ENCODE measurements at places on chromosomes 6 and 20.

- no peak for DNase-seq
Measured at GRCh38 chr6:32050562-32050961, 12.3 kb downstream of the CYP21A2 start.

- DNase-seq, result no peak
Measured at GRCh38 chr20:64063389-64064144, 569 bp downstream of the TCEA2 start.

- DNase-seq, result no peak
Measured at GRCh38 chr6:69105288-69105687, 470.2 kb downstream of the ADGRB3 start.

DNA sequence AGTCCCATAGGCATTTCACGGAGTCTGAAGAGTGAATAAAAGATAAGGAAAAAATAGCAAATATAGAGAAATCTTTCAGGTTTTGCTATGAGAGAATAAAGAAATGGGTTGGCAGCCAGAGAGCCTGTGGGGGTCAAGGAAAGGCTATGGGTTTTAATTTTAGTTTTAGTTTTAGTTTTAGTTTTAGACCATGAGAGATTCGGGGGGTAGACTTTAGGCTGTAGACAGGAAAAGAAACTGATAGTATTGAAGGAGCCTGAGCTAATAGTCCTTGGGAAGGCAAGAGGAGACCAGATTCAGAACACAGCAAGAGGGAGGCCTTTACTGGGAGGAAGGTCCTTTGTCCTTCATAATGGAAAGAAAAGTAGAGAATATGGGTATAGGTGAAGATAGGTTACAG, 19.3 kb downstream of the DOP1A start:
- DNase-seq, result no peak

- DNase-seq, result no peak
Measured at GRCh38 chr20:23114448-23115082, 28.4 kb upstream of the CD93 start.

GRCh38 chr6:501891-502601, 110.5 kb downstream of the IRF4 start:
- DNase-seq, result peak; percentile 50

GRCh38 chr6:56915832-56916231, 39.1 kb upstream of the BEND6 start:
- DNase-seq, result no peak

- no peak for DNase-seq
Measured at GRCh38 chr20:17644451-17644850, 37.6 kb downstream of the RRBP1 start.

DNA sequence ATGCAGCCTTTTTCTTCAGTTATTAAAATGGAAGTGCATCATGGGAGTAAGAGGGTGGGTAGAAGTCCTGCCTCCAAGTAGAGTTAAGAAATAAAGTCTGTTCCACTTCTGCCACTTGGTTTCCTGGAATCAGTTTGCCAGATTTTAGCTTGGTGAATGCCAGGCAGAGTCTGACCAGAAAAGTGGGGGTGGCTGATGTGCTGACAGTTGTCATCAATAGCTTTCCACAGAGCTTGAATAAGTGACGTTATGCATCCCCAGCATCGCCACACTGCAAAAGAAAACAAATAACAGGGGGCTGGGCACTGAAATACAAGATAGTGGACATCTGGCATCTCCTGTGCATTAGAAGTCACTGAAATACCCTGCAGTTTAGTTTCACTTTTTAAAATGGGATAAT, 30.8 kb upstream of the CEP162 start:
- DNase-seq, result no peak

DNA sequence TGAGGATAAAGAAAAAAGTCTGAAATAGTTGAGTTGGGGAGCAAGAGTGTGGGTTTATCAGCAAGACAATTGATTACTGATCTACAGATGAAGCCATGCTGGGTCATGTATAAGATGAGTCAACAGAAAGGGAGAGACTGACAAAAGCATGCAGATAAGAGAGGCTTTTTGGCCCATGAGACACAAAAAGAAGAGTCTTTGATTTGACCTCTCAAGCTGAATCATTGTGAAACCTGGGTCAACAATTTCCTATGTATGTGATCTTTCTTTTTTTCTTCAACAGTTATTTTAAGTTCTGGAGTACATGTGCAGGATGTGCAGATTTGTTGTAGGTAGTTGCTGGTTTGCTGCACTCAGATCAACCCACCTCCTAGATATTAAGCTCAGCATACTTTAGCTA, 15.9 kb downstream of the RIMS1 start:
- no peak for DNase-seq

GRCh38 chr6:11008821-11009220, 35.3 kb downstream of the ELOVL2 start:
- DNase-seq, result no peak

DNA sequence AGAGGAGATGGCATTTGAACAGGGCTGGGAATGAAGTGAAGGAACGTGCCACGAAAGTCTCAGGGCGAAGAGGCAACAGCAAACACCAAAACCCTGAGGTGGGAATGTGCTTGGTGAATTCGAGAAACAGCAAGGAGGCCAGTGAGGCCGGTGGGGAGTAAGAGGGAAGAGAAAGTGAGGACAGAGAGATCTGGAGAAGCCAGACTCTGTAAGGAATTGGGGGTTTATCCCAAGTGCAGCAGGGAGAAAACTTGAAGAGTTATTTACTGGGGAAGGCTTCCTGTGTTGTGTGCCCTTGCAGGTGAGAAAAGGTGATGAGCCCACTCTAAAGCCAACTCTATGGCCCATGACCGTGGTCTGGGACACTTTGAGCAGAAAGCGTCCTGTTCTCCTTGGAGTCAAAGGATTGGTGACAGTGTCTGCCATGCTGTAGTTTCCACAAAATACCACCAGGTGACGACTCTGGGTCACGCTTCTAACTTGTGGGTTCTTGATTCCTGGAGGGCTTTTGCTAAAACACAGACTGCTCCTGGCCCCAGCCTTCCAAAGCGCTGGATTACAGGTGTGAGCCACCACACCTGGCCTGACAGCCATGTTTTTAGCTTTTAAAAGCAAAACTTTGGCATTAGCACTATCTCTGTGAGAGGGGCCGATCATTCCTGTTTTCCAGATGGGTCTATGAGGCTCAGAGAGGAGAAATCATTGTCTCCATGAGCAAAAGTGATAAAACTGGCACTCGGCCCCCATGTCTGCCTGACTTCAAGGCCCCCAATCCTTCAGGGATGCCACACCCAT, 18.0 kb upstream of the CSNK2A1 start:
- no peak for DNase-seq

- DNase-seq, result peak; percentile 28
Measured at GRCh38 chr6:137341681-137342195, 122.6 kb upstream of the IFNGR1 start.

GRCh38 chr6:122751326-122751725, 28.2 kb upstream of the FABP7 start:
- DNase-seq, result no peak

- no peak for DNase-seq
Measured at GRCh38 chr6:43207286-43207685, 22.0 kb downstream of the DNPH1 start.

DNA sequence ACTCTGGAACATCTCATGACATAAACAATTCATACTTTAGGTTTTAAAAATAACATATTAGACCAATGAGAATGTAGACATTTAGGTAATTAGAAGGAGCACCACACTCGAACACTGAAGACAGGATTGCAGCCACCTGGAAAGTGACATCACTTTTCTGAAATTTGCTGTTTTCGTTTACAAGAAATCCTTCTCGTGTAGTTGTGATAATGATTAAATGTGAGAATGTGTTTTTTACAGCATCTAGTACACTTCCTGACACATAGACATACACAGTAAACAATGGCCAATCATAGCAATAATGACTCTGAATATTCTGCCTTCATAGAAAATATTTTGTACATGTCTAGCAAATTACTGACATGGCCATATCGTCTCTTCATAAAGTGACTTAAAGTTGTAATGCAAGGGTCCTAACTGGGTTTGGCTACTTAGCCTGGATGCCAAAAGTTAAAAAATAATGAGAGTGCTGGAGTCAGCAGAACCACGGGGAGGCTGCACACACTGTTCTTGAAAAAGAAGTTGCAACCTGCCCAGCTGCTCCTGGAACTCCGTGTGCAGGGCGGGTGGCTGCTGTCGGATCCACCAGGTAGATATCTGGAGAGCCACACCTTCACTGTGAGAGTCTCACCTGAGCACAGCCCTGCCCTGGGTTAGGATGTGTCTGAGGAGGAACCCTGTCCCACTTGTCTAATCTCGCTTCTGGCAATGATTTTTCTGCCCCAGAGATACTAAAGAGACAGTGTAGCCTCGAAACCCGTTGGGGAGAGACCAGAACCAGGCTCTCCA, 212.9 kb downstream of the QKI start:
- DNase-seq, result no peak

DNA sequence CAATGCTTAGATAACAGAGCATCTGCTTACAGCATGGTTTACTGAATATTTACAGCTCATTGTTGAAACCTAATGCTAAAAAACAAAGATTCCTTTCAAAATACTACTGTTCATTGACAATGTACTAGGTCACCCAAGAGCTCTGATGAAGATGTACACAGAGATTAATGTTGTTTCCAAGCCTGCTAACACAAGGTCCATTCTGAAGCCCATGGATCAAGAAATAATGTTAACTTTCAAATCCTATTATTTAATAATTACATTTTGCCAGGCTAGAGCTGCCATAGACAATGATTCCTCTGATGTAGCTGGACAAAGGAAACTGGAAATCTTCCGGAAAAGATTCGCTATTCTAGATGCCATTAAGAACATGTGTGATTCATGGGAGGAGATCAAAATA, 355.6 kb downstream of the TENT5A start:
- DNase-seq, result no peak

GRCh38 chr20:25007491-25008305, 15.1 kb upstream of the APMAP start:
- DNase-seq, result no peak

DNA sequence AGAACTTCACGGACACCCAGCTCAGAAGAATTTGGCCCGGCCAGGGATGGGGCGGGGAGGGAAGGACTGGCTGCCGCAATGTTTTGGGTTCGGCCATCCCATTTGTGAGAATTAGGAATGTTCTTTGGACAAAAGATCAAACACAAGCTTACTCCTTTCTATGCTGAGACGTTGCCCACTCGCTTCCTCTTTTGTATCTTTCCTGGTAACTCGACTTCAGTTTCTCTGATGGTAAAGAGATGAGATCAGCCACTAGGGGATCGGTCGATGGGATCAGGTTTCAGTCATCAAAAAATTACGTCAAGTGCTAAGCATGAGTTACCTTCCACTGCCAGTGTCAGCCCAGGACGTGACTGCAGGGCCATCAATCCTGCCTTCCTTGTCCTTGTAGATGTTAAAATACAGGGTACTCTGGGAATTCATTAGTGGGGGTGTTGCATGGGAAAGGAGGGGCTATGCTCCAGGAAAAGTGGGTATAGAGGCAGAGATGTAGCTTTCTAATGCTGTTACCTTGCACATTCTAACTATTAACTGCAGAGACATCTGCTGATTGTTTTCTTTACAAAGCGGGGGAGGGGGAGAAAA, 190.2 kb downstream of the TSHZ2 start:
- no peak for DNase-seq

GRCh38 chr6:44631968-44632367, 244.5 kb downstream of the CDC5L start:
- no peak for DNase-seq

GRCh38 chr6:159467473-159468041, 225.5 kb downstream of the SOD2 start:
- no peak for DNase-seq

- DNase-seq, result no peak
Measured at GRCh38 chr6:159762681-159763293, 942 bp downstream of the ACAT2 start.

DNA sequence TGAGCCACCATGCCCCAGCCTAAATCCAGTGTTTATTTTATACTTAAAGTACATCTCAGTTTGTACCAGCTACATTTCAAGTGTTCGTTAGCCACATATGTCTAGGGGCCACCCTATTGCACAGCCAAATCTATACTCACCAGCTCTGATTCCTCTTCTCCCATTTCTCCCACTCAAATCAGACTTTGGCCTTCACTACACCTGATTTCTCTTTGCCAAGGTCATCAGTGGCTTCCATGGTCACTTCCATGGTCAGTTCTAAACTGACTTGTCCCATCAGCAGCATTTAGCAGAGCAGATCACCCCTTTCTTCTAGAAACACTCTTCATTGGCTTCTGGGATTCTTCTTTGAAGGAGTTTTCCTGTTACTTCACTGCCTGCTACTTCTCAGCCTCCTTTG, 14.1 kb downstream of the GHRH start:
- no peak for DNase-seq

DNA sequence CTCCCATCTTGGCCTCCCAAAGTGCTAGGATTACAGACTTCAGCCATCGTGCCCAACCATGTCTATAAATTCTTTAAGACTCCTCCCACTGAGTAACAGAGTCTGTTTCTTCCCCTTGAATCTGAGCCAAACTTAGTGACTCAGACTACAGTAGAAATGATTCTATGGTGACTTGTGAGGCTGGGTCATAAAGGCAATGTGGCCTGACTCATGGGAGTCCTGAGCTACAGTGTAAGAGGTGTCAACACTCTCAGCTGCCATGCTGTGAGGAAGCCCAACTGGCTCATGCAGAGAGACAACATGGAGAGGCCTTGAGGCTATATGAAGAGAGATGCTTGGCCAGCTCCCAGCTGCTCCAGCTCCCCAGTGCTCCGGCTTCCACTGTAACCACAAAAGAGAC, 5.2 kb upstream of the NRSN2 start:
- no peak for DNase-seq

DNA sequence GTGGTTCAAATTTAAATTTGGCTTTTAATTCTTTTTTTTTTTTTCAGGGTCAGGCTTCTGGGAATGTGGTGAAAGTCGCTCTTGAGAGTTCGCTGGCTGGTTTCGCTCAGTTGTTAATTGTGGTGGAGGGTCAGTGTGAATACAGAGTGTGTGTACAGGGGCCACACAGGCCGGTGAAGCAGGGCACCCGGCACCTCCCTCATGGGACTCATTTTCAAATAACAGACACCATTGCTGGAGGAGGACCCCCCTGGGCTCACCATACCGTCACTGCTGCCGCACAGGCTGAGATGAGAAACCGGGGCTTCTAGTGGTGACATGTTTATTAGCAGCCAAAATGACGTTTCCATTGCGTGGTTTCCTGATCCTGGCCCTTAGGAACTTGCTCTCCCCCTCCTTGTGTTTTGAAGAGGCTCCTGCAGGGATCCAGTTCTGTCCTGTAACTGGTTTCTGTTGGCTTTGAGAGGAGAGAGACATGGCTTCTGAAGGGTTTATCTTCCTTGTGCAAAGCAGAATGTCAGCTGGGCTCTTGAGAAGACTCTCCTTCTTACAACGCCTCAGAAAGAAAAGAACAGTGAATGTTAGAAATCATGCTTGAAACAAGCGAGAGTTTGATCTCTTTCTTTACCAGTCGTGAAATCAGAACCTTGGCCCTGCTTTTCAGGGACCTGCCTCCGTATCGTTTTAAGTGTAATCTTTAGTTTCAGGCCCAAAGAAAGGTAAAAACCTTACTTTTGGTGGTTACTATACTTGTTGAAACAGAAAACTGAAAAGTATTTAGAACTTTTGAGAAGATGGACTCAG, 37.8 kb downstream of the DUSP22 start:
- DNase-seq, result no peak

DNA sequence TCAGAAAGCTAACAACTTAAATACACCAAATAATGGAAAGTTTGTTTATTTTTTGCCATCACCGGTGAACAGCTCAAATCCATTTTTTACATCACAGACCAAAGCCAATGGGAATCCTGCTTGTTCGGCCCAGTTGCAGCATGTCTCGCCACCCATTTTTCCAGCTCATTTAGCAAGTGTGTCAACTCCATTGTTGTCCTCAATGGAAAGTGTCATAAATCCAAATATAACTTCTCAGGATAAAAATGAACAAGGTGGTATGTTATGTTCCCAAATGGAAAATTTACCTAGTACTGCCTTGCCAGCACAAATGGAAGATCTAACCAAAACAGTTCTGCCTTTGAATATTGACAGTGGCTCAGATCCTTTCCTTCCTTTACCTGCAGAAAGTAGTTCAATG, 65.3 kb upstream of the SMIM8 start:
- DNase-seq, result no peak

All from stimulated activated CD4-positive, alpha-beta T cell treated with anti-CD3 and anti-CD28 coated beads, TNF-alpha, amount 100 ng/mL, for 1 hour (primary cell).